Fibroblast of skin of left biceps (primary cell): ENCODE measurements at places on chromosomes 1 and 21.

DNA sequence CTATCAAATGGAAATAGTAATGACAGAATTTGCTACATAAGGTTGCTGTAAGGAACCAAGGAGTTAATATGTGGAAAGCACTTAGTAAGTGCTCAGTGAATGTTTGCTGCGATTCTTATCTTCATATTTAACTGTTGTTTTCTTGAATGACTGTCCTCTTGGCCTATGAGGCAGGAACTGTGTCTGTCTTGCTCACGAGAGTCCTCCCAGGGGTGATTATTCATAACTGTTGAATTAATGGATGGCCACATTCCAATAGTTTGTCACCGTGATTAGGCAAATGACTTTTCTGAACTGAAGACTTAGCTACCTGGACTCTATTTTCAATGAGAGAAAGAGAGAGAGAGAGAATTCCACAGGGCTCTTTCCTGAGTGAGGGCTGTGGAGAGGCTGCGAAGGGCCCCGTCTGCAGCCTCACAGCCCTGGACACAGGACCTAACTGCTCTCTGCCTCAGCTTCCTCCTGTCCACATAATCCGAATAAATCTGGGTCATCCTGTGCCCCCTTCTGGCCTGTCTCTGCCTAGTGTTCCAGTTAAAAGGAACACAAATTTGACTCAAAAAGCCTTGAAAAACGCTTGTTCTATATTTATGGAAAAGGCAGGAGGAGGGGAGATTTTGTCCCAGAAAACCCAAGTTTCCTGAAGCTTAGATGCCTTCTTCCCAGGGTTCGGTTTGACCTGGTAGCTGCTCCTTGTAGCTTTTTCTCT, 8.5 kb downstream of the EDN2 start:
- DNase-seq, result no peak

- DNase-seq, result no peak
Measured at GRCh38 chr1:183694755-183695154, 41.6 kb upstream of the APOBEC4 start.

DNA sequence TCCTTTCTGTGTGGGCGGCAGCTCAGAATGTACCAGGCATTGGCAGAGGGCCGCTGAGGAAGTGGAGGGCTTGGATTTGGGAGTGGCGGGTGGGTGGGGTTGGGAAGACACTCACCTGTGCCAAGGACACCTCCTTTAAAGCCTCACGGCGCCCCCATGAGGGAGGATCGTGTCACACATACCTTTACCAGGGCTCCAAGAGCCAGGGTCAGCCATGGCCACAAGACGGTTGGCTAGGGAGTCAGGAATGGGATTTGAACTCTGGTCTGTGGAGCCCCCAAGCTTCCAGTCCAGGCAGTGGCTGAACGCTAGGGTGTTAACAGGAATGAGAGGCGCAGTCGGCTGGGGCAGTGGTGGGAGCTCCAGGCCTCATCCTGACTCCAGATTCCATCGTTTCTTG, 4.6 kb downstream of the NBL1 start:
- DNase-seq, result no peak

GRCh38 chr1:8077120-8077573, 51.0 kb upstream of the ERRFI1 start:
- no peak for DNase-seq

- no peak for DNase-seq
Measured at GRCh38 chr1:201381130-201381529, 3.6 kb upstream of the TNNT2 start.

- DNase-seq, result no peak
Measured at GRCh38 chr1:170168265-170168664, 22.5 kb downstream of the NTMT2 start.
